ENCODE measurements at places on chromosomes 1 and 21. TPM values are rescaled to one million over a fixed set of nuclear protein-coding genes. Genes with fewer than 3 reads are reported as not detected.

GRCh38 chr1:105270966-105271365 is 1521.3 kb downstream of the AMY1C start:
- no peaks in the 10 kb centered on the region for H3K4me1 ChIP-seq
- H3K36me3 ChIP-seq, result no peaks in the 10 kb centered on the region
- H3K27ac ChIP-seq, result no peak overlapping the region
- no peak overlapping the region for H3K4me3 ChIP-seq
- no peaks in the 10 kb centered on the region for H3K27me3 ChIP-seq
- DNase-seq, result no peak

- H3K27ac ChIP-seq, result no peak overlapping the region
- DNase-seq, result peak; percentile 92
- peaks cover 5% of the 10 kb centered on the region for H3K36me3 ChIP-seq
Observed at GRCh38 chr1:155061381-155062150, 2.0 kb upstream of the EFNA4 start.

GRCh38 chr1:172821609-172822274 is 162.8 kb downstream of the FASLG start:
- H3K27ac ChIP-seq, result no peak overlapping the region
- peaks cover 2% of the 10 kb centered on the region for H3K36me3 ChIP-seq
- DNase-seq, result no peak
- peaks cover 14% of the 10 kb centered on the region for H3K27me3 ChIP-seq
- peaks cover 27% of the 10 kb centered on the region for H3K4me1 ChIP-seq

DNA sequence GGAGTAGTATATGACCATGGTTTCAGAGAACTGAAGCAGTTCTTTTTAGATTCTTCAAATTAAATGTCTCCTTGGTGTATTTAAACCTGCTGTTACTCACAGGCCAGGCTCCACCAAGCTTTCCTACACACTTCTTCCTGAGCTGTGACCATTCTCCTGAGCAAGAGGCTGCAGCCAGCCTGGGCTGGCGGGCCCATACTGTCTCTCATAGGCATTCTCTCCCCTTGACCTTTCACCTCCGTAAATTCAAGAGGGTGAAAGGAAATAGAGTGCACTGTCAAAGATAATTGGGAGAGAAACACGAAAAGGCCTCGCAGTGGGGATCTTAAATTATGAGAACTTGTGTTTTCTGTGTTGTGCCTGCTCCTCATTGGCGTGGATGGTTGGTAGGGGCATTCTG is 2.3 kb downstream of the ARF1 start:
- H3K4me3 ChIP-seq, result peak overlapping the region; percentile 88
- no peak for DNase-seq
- H3K4me1 ChIP-seq, result peaks cover 63% of the 10 kb centered on the region
- H3K36me3 ChIP-seq, result peaks cover 48% of the 10 kb centered on the region
- peak overlapping the region; percentile 92 for H3K27ac ChIP-seq

DNA sequence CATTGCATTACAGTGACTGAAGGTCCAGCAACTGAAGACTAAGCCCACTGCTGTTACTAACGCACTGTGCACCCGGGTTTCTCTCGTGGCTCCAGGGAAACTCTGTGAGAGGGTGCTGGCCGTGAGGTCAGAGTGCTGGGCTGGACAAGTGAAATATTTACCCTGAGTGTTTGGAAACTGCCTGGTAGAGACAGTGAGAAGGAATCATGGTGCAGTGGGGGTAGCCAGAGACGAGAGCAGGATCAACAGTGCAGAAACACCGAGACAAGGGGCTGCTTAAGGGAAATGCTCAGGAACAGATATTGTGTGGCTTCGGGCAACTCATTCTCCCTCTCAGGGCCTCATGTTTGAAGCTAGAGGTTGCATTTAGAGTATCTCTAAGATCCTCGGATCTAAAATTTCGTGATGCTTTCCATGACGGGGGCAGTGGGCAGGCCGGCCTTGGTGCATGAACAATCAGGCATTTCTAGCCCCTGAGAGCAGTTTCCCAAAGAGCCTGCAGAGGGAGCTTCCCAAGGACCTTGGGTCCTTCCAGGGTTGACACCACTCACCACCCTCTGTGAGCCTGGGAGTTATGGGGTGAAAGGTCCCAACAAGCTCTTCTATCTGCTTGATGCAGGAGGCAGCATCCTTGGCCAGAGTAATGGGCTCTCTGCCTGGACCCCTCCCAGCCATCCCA is 9.7 kb downstream of the CD2 start:
- H3K36me3 ChIP-seq, result peaks cover 97% of the 10 kb centered on the region
- DNase-seq, result peak; percentile 78
- peak overlapping the region; percentile 78 for H3K4me3 ChIP-seq
- peaks cover 85% of the 10 kb centered on the region for H3K4me1 ChIP-seq
- H3K27me3 ChIP-seq, result peaks cover 7% of the 10 kb centered on the region

- no peak overlapping the region for H3K4me3 ChIP-seq
- H3K27ac ChIP-seq, result no peak overlapping the region
- no peaks in the 10 kb centered on the region for H3K36me3 ChIP-seq
- H3K4me1 ChIP-seq, result no peaks in the 10 kb centered on the region
Observed at GRCh38 chr1:4402032-4402431, 252.4 kb upstream of the AJAP1 start.

- H3K4me3 ChIP-seq, result no peak overlapping the region
- DNase-seq, result no peak
- no peaks in the 10 kb centered on the region for H3K27me3 ChIP-seq
Observed at GRCh38 chr1:56074007-56074651, 505.2 kb downstream of the PLPP3 start.

- H3K27me3 ChIP-seq, result peaks cover 4% of the 10 kb centered on the region
- H3K4me1 ChIP-seq, result peaks cover 23% of the 10 kb centered on the region
- no peak for DNase-seq
- H3K36me3 ChIP-seq, result no peaks in the 10 kb centered on the region
- H3K27ac ChIP-seq, result no peak overlapping the region
- no peak overlapping the region for H3K4me3 ChIP-seq
Observed at GRCh38 chr1:210448297-210448892, 119.7 kb downstream of the HHAT start.

DNA sequence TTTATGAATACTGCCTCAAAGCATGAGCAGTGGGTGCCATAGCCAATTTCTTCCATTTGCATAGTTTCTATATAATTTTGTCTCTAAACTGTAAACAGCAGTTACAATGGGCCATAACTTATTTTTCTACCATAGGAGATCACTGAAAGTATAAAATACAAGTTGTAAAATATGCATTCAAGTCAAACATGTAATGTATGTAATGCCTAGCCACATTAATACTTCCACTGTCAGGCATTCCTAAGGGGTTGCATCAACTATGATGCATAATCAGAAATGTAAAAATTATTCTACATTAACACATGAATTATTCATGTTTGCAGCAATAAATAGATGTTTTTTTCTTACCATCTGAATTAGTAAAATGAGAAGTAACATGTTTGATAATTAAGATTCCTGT is 560.3 kb upstream of the ZP4 start:
- H3K36me3 ChIP-seq, result no peaks in the 10 kb centered on the region
- DNase-seq, result no peak
- H3K27ac ChIP-seq, result no peak overlapping the region
- H3K27me3 ChIP-seq, result no peaks in the 10 kb centered on the region

- peak overlapping the region; percentile 15 for H3K4me3 ChIP-seq
- DNase-seq, result no peak
- H3K27ac ChIP-seq, result peak overlapping the region; percentile 78
- peaks cover 36% of the 10 kb centered on the region for H3K36me3 ChIP-seq
- peaks cover 71% of the 10 kb centered on the region for H3K4me1 ChIP-seq
Observed at GRCh38 chr1:235317168-235317567, 10.8 kb downstream of the ARID4B start.

DNA sequence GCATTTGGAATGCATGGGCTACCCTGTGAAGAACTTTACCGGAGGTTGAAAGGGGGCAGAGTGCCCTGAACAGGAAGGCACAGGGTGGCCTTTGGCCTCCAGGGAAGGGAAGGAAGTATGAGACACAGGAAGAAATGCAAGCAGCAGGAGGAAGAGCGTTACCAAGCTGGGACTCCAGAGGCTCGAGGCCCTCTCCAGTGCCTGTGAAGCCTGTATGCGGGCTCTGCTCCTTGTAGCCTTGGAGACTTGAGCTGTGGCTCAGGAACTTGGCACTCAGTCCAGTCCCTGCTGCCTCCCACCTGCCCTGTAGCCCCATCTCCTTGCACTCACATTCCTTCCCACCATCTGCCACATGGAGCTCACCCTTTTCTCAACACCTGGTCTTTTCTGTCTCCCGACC is 33.5 kb upstream of the RNF19B start:
- no peaks in the 10 kb centered on the region for H3K27me3 ChIP-seq
- H3K4me1 ChIP-seq, result peaks cover under 1% of the 10 kb centered on the region
- H3K36me3 ChIP-seq, result peaks cover 5% of the 10 kb centered on the region

DNA sequence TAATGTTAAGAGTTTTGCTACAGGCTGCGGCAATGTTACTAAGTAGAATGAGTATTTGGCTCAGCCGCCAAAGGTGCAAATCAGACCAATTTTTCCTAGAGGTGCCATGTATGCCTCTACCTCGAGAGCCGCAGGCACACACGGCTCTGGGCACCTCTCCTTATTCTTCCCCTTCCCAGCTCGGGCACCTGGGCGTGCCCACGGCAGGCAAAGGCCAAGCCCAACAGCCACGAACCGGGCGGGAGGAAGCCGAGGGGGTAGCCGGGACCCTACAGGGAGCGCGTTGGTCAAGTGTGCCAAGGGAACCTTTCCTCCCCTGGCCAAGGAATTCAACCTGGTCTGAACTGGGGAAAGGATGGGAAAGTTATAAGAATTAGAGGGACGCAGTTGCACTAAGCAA is 31.0 kb downstream of the LRRC3 start:
- no peaks in the 10 kb centered on the region for H3K36me3 ChIP-seq
- no peak for DNase-seq
- no peaks in the 10 kb centered on the region for H3K27me3 ChIP-seq
- H3K4me3 ChIP-seq, result peak overlapping the region; percentile 77
- H3K4me1 ChIP-seq, result peaks cover 2% of the 10 kb centered on the region

GRCh38 chr1:81006502-81006901 is 794.2 kb upstream of the ADGRL2 start:
- no peak overlapping the region for H3K27ac ChIP-seq
- no peaks in the 10 kb centered on the region for H3K27me3 ChIP-seq
- no peaks in the 10 kb centered on the region for H3K4me1 ChIP-seq

DNA sequence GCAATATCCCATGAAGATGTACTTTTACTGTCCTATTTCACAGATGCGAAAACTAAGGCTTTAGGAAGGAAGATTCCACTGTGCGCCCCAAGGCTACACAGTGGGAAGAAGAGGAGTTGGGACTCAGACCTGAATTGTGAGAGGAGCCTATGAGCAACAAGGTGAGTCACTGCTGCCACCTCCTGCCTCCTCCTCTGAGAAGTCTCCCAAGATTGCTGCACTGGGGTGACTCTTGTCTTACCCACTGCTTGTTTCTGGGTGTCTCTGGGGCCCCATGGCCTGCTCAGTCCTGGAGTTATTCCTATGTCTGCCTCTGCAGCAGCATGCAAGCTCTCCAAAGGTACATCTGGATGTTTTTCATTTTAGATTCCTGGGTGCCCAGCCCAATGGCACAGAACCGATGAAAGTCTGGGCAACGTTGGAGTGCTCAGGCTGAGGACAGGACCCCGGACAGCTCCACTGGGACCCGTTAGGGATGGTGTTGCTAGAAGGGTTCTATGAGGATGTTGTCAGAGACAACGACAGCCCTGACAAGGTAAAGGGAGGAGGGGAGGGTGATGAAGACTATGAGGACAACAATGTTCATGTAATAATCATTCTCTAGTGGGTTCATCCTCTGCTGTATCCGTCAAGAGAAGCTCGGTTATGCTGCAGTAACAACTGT is 11.0 kb upstream of the C1QA start:
- H3K4me1 ChIP-seq, result no peaks in the 10 kb centered on the region
- H3K27ac ChIP-seq, result no peak overlapping the region
- H3K36me3 ChIP-seq, result no peaks in the 10 kb centered on the region
- no peak for DNase-seq
- H3K27me3 ChIP-seq, result peaks cover 52% of the 10 kb centered on the region

DNA sequence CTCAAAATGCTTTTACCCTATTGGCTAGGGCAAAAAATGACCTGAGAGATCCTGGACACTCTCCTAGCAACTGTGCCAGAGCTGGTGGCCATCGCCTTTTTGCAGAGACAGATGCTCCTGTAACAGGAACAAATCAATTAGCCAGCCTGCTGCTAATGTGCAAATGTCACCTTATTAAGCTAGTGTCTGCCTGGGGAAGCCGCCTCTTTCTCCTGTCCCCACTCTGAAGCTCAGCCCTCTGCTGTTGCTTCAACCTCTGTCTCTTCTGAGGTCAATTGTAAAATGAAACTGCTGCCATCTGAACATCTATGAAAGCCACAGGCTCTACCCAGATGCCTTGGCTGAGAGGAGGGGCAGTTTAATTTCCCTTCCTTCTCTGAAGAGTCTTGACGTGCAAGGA is 85.5 kb upstream of the CACNA1E start:
- peaks cover 47% of the 10 kb centered on the region for H3K4me1 ChIP-seq
- H3K4me3 ChIP-seq, result peak overlapping the region; percentile 30
- H3K27ac ChIP-seq, result peak overlapping the region; percentile 76
- no peaks in the 10 kb centered on the region for H3K36me3 ChIP-seq

- no peak for DNase-seq
- peak overlapping the region; percentile 77 for H3K4me3 ChIP-seq
- H3K27me3 ChIP-seq, result peaks cover 64% of the 10 kb centered on the region
- no peaks in the 10 kb centered on the region for H3K36me3 ChIP-seq
Observed at GRCh38 chr1:200042552-200043335, 15.2 kb downstream of the NR5A2 start.

DNA sequence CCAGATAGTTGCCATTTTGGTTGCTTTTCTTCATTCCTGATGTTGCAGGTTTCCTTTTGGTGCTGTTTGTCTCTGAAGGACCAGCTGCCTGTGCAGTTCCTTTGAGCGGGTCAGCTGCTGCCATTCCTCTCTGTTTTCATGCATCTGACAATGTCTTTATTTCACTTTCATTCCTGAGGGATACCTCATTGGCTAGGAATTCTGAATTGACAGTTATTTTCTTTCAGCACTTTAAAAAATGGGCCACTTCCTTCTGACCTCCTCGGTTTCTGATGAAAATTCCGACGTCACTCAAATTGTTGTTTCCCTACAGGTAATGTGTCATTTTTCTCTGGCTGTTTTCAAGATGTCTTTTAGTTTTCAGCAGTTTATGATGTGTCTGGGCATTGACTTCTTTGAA is 24.8 kb downstream of the CCSAP start:
- no peak for DNase-seq
- H3K4me1 ChIP-seq, result no peaks in the 10 kb centered on the region
- no peak overlapping the region for H3K4me3 ChIP-seq
- H3K27ac ChIP-seq, result no peak overlapping the region

GRCh38 chr1:163046071-163046470 is 23.1 kb upstream of the RGS4 start:
- H3K36me3 ChIP-seq, result no peaks in the 10 kb centered on the region
- no peak for DNase-seq
- peaks cover 4% of the 10 kb centered on the region for H3K27me3 ChIP-seq
- H3K4me3 ChIP-seq, result no peak overlapping the region
- no peak overlapping the region for H3K27ac ChIP-seq

The CLCA1 gene
- not detected for total RNA-seq

The S100A7 gene
- not detected for total RNA-seq

The ERICH3 gene
- total RNA-seq, result not detected

The TMEM200B gene
- total RNA-seq, result 0.99 TPM

The NRDC gene
- total RNA-seq, result 116 TPM

The GUCA2A gene
- total RNA-seq, result not detected

The SLC16A4 gene
- 0.21 TPM for total RNA-seq

The RASSF5 gene
- total RNA-seq, result 226 TPM

The NBPF6 gene
- total RNA-seq, result not detected

The FAM72C gene
- 8.8 TPM for total RNA-seq
